NCI-H774 (cell line): ENCODE measurements at places on chromosomes 6 and 20.

GRCh38 chr6:148431413-148431812, 88.8 kb downstream of the SASH1 start:
- no peak for DNase-seq

DNA sequence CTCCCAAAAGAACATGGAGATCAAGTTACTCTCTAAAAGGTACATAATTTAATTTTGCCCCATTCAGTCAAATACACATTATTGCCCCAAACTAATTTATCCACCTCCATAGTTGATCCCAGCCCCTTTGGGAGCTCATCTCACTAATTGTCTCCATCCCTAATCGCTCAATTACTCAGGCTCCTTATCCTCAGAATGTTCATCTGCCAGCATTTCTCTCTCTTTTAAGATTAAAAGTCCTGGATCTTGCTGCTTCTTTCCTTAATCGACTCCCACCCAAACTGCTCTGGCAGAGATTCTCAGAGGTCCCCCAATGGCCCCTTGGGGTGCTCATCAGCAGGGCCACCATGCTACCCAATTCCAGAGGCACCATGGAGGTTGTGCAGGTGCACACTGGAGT, 18.4 kb upstream of the NNAT start:
- no peak for DNase-seq

DNA sequence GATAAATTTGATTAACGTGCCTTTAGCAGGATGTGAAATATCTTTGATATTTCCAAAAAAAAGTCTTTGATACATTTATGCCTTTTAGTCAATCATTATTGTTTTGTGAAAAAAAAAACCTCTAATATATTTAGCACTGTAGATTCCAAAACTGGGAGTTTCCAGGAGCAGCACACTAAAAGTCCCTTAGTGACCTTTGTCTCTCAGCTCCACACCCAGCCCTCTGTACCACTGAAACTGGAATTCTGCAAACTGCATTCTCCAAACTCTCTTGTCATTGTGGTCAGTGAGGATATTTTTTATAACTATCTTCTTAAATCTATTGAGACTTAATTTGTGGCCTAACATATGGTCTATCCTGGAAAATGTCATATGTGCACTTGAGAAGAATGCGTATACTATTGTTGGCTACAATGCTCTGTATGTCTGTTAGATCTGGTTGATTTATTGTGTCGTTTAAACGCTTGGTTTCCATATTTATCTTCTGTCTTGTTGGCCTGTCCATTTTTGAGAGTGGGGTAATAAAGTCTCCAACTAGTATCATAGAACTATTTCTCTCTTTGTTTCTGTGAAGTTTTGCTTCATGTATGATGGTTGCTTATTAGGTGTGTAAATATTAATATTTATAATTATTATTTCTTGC, 73.2 kb upstream of the CNKSR3 start:
- DNase-seq = no peak

- no peak for DNase-seq
These were observed 32.5 kb downstream of the SLC22A2 start for GRCh38 chr6:160226118-160226591.

DNA sequence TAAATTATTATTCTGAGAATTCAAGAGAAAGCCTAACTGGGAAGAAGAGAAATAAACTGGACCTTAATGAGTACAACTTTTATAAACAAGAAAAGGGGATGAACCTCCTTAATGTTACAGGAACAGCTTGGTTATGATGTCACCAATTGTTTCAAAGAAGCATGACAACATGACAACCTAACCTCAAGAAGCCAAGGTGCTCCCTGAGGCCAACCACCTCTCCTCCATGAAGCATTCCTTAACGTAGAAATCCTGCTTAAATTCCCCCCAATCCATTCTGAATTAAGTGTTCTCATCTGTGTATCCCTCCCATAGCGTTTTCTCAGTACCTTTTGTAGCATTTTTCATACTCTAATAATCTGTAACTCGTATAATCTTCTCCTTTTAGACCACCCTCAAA, 1.7 kb downstream of the HBS1L start:
- no peak for DNase-seq

GRCh38 chr6:21707524-21708319, 114.2 kb downstream of the SOX4 start:
- no peak for DNase-seq

GRCh38 chr6:83735461-83735860, 26.6 kb upstream of the SNAP91 start:
- no peak for DNase-seq

DNA sequence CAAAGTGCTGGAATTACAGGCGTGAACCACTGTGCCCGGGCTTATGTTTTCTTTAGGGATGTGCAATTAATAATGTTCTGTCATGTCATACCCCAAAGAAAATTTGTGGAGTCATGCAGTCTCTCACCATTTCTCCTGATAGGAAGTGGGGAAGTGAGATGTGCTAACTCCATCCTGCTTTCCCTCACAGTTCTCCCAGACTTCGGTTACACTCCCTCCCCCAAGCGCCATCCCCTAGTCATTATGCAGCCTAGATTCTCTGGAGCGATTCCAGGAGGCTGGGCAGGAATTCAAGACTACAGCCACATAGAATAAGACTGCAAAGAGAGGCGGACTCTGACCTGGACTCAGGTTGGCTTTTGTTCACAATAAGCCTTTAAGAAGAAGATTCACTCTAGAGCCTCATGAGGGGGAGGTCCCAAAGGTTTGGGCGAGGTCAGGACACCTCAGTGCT, 271.4 kb downstream of the ALDH8A1 start:
- no peak for DNase-seq

DNA sequence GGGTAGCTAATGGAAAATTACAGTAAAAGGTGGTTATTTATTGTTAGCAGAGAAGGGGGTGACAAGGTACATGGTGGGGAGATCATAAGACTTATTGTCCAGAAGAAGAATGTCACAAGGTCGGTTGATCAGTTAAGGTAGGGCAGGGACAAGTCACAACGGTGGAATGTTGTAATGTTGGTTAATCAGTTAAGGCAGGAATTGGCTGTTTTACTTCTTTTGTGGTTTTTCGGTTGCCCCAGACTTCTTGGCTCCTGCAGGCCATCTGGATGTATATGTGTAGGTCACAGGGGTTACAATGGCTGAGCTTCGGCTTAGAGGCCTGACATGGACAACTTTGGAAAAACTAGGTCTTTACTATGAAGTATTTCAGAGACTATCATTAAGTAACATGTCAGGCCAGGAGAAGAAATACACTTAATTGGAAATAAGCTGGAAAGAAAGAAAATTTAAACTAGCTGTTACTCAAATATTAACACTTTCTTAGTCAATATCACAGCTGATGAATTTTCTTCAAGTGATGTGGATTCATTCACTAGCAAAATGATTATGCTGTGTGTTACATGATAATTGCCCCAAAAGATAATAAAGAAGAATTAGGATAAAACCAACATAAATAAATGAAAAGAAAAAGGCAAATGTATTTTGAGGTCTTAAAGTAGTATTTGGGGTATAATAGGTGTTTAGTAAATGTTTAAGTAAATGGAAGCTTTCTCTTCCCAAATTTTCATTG, 4.4 kb downstream of the AIG1 start:
- no peak for DNase-seq

DNA sequence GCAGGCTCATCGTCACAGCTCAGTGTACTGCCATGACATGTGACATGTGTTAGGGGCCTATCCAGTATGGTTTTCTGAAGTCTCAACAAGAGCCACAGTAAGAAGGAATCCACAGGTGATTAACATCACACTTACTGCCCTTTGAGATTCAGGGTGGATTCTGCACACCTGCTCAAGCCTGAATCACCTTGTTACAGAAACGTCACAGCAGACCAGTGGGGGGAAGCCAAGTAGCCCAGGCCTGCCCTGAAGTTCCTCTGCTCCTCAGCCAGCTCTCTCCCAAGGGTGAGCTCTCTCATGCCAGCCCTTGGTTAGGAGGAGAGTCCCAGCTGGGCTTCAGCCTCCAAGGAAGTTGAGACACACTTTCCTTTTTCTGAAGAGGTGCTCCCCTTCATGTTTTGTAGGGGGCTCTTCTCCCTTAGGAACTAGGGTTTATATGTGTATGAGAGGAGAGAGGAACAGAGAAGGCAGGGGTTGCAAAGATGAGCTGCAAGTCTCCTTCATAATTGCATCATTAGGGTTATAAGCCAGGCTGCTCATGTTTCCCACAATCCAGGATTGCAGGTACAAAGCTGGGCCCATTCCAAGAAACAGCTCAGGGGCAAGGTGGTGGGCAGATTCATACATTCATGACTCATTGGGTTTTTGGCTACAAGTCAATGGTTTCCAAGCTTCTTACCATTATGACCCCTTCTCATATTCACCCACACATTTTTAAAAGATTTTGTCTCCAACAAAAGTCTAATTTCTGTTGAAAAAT, 11.6 kb downstream of the GSS start:
- DNase-seq = no peak

DNA sequence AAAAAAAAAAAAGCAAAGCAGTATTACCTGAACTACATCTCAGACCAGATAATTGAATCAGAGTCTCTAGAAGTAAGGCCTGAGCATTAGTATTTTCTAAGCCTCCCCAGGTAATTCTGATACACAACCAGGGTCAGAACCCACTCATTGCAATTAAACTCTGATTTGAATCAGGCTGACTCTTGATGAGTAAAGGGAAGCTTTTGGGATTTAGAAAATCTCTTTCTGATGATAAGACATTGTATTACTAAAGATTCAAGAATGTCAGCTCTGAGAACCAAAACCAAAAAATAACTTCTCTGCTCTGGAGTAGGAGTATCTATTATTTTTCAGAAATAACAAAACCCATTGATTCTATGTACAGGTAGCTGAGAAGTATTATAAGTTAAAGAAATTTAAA, 100.1 kb upstream of the COL21A1 start:
- DNase-seq = no peak

- no peak for DNase-seq
These were observed 438.7 kb downstream of the BCKDHB start for GRCh38 chr6:80544976-80545722.

GRCh38 chr6:35377002-35377401, 34.6 kb downstream of the PPARD start:
- no peak for DNase-seq

- DNase-seq = peak; percentile 79
These were observed 169.7 kb downstream of the HAO1 start for GRCh38 chr20:7770578-7770977.

- no peak for DNase-seq
These were observed 32.0 kb downstream of the TFAP2A start for GRCh38 chr6:10382728-10383330.

DNA sequence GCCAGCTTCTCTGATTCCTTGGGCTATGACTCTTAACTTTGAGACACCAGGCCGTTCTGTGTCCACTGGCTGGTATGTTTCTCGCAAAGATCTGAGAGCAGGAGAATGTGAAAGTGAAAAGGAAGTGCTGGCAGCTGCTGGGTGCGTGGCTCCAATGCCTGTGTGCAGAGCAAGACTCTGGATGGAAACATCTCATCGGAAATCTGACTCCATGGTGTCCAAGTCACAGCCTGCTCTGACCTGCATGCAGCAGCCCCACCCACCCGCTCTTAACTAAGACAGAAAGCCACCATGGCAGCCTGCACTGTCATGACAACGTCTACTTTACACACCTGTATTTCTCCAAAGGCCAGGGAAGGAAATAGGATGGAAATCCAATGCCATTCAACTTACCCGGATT, 66.3 kb upstream of the MPC1 start:
- no peak for DNase-seq

GRCh38 chr6:168562576-168563151, 121.7 kb downstream of the SMOC2 start:
- DNase-seq = no peak

GRCh38 chr6:20811109-20811761, 277.0 kb downstream of the CDKAL1 start:
- DNase-seq = no peak

DNA sequence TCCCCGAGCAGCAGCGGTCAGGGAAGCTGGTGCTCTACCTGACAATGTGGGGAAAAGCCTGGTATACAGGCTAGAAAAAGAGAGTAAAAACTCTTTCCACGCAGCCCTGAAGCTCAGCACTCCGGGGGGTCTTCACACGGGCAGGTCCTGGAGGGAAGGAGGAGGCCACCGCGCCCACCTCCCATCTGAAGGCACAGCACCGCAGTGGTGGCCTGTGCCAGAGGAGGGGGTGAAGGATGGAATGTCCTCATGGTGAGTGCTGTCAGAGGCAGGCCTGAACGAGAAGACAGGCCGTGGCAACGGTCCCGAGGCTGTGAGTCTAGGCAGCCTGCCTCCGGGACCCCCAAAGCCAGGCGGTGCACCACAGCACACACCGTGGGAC, 5.8 kb downstream of the SLC2A4RG start:
- DNase-seq = no peak

DNA sequence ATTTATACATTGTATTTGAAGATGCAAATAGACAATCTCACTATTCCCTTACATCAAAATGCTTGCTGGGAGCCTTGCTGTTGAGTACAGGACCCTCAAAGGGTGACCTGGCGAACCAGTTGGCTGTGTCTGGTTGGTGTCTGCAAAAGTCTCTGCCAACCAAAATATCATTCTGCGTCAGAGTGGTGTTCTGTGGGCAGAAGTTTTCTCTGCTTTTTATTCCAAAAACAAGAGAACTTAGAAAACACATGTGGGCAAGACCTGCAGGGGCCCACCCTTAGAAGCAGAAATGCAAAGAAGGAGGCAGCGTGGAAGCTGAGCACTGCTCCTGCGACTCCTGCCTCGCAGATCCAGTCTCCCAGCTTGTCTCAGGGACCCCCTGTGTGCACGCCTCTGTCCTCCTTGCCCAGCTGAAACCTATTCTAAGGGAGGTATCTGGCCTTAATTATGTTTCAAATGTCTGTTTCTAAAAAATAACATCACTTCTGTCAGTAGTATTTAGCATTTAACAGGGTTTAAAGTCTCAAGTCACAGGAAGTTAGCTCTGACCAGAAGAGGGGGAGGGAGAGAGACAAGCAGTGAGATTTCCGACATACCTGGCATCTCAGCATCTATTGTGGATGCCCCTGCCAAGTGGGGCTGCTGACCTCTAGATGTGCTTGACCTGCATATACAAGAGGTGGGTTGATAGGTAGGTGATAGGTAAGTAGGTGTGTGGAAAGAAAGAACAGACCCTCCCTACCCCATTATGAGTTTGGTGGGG, 101.3 kb downstream of the SASH1 start:
- DNase-seq = no peak

GRCh38 chr20:17510548-17510947, 20.6 kb downstream of the BFSP1 start:
- no peak for DNase-seq

- no peak for DNase-seq
These were observed 5.7 kb upstream of the KCNK15 start for GRCh38 chr20:44739942-44740341.

GRCh38 chr6:115363379-115363778, 697.3 kb downstream of the FRK start:
- no peak for DNase-seq

DNA sequence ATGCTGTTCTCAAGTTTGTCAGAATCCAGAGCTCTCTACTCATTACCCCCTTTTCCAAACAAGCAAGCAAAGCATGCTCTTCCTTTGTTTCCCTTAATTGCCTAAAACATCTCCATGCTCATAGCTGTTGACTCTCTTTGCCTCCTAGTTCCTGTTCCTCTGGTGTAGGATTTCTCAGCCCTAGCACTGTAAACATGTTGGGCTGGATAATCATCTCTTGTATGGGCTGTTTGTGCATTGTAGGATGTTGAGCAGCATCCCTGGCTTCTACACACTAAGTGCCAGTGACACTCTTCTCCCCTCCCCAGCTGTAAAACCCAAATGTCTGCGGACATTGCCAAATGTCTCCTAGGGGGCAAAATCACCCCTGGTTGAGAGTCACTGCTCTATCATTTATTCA, 14.0 kb downstream of the PPARD start:
- DNase-seq = no peak
